Activated CD8-positive, alpha-beta T cell treated with anti-CD3 and anti-CD28 coated beads, Interleukin-2, amount 10 ng/mL, durations not matched to agents 7 days and 5 days (primary cell): ENCODE measurements at places on chromosomes 16 and 17.

GRCh38 chr16:88472069-88472468 lies 19.0 kb downstream of the ZFPM1 start:
- no peak for DNase-seq

DNA sequence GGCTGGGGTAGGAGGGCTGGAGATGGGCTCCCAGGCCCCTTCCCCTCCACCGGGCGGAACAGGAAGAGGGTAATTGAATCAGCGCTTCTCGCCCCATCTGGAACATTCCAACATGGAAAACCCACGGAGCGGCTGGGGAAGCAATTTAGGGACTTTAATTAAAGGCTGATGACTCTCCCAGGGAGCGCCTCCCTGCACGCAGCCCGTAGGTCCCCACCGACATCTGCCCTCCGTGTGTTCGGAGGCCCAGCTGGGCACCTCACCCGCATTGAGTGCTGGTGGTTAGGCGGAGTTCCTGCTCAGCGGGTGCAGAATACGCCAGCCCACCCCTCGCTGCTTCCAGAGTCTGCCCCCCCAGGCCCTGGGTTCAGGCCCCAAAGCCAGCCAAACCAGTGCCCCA lies 10.0 kb downstream of the HS3ST6 start:
- no peak for DNase-seq

- peak; percentile 66 for DNase-seq
These were observed 4.7 kb upstream of the IGSF6 start for GRCh38 chr16:21656795-21657768.

DNA sequence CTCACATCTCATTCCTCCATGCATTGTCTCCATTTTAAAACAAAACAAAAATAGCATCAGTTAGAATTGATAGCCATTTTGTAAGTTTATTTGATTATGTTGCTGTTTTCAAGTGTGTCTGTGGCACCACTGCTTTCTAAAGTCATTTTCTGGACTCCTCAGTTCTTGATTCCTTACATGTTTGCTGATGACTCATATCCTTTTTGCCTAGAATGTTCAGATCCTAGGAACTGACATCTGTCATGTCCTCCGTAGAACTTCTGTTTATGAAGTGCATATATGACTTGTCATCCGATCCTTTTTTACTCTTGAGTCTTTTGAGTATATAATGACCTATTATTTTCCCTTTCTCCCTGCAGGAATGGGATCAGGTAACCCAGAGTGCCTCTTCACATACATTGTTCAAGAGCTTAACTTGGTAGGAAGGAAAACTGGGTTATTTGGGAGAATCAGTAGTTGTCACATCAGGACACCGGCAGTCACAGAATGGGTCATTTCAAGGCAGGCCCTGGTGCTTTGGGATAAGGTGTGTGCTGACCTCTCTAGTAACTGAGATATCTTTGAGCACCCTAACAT lies 69.2 kb downstream of the MAP2K4 start:
- DNase-seq: no peak

DNA sequence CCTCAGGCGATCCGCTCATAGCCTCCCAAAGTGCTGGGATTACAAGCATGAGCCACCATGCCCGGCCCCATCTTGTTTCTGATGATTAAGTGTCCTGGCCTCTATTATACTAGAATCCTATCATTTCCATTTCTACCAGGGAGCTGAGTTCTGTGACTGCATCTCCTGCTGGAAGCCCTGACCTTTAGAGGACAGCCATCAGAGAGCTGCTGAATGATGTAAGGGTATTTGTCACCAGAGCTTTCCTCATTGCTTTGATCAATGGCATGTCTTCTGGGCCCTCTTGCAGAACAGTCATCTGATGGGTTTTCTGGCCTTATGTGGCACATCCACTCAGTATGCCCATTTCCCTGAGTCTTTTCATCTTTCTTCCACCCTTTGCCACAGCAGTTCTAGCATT lies 39.9 kb downstream of the PSMD12 start:
- DNase-seq: no peak

DNA sequence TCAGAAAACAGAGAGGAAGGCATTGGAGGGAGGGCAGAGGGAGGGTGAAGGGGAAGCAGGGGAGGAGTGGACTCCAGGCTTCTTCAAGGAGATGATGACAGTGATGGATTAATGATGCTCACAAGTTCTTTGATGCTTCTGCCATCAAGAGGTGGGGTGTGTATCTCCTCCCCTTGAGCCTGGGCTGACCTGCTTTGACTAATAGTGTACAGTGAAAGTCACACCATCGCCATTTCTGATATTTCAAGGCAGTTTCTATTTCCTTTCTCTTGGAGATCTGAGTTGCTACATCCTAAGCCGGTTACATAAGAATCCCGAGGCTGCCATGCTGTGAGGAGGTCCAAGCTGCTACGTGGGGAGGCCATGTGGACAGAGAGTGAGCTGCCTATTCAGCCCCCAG lies 312.5 kb downstream of the MAF start:
- no peak for DNase-seq

- DNase-seq: peak; percentile 89
These were observed 6.8 kb upstream of the MEAK7 start for GRCh38 chr16:84511180-84511800.

DNA sequence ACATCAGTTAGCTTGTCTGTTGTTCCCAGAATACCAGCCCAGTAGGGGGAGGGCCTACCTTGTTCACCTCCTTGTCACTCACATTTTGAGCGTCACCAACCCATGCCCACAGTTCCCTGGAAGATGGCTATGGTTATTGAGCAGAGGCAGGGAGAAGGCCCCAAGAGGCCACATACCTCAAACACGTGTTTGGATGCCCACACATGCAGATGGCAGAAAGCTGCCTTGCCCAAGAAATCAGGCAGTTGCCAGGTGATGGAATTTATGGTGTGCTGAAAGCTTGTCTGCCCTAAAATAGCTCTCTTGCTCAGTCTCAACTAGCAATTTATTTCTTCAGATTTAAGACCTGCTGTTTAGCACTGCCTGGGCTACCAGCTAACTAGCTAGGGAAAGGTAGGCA lies 16.5 kb upstream of the CMTM4 start:
- DNase-seq: no peak
